ENCODE measurements at places on chromosomes 13 and 19. TPM values are rescaled to one million over a fixed set of nuclear protein-coding genes. Genes with fewer than 3 reads are reported as not detected.

HIF3A gene
- total RNA-seq: 17.7 TPM

SIGLEC5 gene
- not detected for total RNA-seq

LYPD3 gene
- total RNA-seq: 0.65 TPM

MCF2L gene
- 0.80 TPM for total RNA-seq

C2CD4C gene
- total RNA-seq: 0.13 TPM

LRP3 gene
- total RNA-seq: 36.7 TPM

LENG9 gene
- total RNA-seq: 6.3 TPM

KANK2 gene
- 399 TPM for total RNA-seq

CAMSAP3 gene
- total RNA-seq: 0.65 TPM
